Activated CD8-positive, alpha-beta T cell treated with anti-CD3 and anti-CD28 coated beads, Interleukin-2, amount 10 ng/mL, durations not matched to agents 7 days and 5 days (primary cell): ENCODE measurements at places on chromosomes 2 and 18. TPM values are rescaled to one million over a fixed set of nuclear protein-coding genes. Genes with fewer than 3 reads are reported as not detected.

The EGR4 gene
- total RNA-seq, result not detected

DNA sequence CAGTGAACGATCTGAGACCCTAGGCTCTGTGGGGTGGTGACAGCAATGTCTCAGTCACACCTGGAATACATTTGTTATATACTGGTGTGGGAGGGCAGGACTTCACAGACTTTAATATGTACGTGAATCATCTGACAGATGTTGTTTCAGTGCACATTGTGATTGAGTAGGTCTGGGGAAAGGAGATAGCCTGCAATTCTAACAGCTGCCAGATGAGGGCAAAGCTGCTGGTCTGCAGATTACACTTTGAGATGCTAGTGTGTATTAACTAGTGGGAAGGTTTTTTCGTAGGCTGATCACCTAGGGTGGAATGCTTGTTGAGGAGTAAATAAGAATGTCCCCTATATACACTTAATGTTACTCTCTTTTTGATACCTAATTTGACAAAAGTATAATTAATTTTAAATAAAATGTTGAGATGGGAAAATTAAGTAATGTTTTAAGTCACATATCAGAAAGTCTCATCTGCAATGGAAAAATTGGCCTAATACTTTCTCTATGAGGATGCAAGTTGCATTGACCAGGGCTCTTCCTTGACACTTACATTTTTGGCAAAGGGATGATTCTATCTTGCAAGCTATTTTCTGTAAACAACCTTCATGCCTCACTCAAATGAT lies 496.9 kb upstream of the HNMT start:
- H3K4me3 ChIP-seq, result no peak overlapping the region
- no peak overlapping the region for H3K27ac ChIP-seq
- H3K4me1 ChIP-seq, result no peaks in the 10 kb centered on the region
- H3K27me3 ChIP-seq, result no peaks in the 10 kb centered on the region
- no peaks in the 10 kb centered on the region for H3K36me3 ChIP-seq

The PLCD4 gene
- 0.32 TPM for total RNA-seq

DNA sequence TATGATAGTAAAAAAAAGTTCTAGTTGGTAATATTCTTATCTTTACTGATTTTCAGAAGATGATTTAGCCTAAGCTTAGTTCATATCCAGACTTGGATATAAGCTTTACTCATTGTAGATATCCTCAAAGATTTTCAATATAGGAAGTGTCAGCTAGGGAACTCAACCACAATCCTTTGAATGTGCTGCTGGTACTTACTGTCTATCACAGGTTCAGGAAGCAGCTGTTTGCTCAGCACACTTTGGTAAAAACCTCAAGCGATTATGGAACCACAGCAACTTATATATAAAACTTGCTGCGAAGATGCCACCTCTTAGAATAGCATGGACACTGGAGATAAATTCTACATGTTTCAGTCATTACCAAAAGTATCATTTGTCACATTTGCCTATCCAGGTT lies 60.1 kb upstream of the TNFRSF11A start:
- DNase-seq, result no peak
- peaks cover 37% of the 10 kb centered on the region for H3K36me3 ChIP-seq
- H3K27me3 ChIP-seq, result no peaks in the 10 kb centered on the region
- peaks cover 5% of the 10 kb centered on the region for H3K4me1 ChIP-seq
- no peak overlapping the region for H3K27ac ChIP-seq

The HJURP gene
- total RNA-seq, result 135 TPM

The GALNT3 gene
- total RNA-seq, result 6.2 TPM

DNA sequence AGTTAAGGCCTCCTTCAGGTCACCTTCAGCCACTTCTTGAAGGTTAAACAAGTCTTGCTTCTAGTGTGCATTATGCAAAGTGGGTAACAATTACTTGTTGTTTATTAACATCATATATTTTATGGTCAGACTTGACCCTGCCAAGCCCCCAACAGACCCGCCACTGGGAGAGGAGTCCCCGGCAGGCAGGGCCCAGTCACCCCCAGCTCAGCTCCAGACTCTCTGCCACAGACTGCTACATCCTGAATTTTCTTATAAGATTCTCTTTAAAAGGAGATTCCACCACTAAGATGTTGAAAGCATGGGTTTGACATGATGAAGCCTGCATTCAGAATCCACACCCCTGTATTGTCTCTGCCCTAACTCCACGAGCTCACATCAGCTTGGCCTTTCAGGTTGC lies 174.3 kb upstream of the ARL4C start:
- no peaks in the 10 kb centered on the region for H3K4me1 ChIP-seq
- DNase-seq, result no peak
- no peaks in the 10 kb centered on the region for H3K36me3 ChIP-seq
- no peak overlapping the region for H3K27ac ChIP-seq
- H3K27me3 ChIP-seq, result no peaks in the 10 kb centered on the region

DNA sequence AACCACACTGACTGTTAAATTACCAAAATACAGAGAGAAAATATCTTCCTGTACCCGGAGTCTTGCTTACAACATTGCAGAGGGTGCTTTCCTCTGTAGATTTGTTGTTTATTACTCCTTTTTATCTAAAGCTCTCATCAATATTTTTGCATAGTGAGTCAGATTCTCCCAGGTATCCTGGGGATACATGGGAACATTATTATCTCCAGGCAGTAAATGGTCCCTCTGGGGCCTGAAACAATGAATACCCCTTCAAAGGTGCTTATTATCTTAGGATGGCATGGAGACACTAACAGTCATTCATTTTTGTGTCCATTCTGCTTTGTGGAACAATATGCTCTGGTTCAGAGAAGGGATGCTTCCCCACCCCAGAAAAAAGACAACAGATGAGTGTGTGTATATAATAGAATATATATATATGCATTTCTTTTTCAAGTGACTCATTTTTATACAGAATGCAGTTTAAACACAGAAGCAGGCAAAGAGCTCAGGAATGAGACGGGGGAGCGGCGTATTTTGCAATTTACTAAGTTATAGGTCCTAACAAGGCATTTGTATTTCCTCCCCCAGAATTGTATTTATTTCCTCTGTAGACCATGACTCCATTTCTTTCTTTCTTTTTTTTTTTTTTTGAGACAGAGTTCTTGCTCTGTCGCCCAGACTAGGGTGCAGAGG lies 424.8 kb upstream of the ZEB2 start:
- no peak overlapping the region for H3K4me3 ChIP-seq
- no peaks in the 10 kb centered on the region for H3K4me1 ChIP-seq
- H3K27ac ChIP-seq, result no peak overlapping the region

The COLEC12 gene
- not detected for total RNA-seq

DNA sequence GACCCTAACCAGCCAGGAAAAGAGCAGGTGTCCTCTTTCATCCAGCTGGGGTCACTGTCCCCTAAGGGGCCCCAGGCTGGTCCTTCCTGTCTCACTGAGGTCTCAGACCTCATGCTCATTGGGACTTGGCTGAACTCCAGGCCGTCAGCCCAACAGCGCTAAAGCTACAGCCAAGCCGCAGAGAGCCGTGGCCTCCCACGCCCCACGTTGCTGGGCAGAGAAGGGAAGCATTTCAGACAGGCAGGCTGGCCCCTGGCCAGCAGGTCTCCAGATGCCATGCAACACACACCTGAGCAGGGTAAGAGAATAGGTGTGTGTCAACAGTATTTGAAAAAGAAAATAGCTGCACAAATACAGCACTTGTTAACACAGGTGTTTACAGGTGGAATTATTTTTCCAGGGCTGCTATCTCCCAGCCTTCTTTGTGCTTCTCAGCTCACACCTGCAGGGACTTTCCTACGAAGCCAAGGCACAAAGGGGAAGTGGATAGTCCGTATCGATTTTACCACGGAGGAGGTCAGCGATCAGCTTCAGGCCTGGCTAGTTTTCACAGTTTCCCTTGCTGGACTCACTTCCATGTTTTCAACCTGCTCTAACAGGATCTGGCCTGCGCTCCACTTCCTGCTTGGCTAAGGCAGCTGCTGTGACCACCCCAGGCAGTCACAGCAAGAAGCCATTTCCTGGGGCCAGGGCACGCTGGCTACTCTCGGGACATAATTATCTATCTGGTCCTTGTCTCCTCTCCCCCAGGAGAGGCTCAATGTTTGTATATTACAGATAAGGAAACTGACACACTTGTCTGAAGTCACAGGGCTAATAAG lies 156.1 kb upstream of the ID2 start:
- H3K4me3 ChIP-seq, result no peak overlapping the region
- H3K27ac ChIP-seq, result peak overlapping the region; percentile 50
- H3K36me3 ChIP-seq, result peaks cover 28% of the 10 kb centered on the region
- peaks cover 79% of the 10 kb centered on the region for H3K4me1 ChIP-seq
- DNase-seq, result no peak

The SCN7A gene
- not detected for total RNA-seq

The LAMA1 gene
- total RNA-seq, result not detected

The NGEF gene
- not detected for total RNA-seq

DNA sequence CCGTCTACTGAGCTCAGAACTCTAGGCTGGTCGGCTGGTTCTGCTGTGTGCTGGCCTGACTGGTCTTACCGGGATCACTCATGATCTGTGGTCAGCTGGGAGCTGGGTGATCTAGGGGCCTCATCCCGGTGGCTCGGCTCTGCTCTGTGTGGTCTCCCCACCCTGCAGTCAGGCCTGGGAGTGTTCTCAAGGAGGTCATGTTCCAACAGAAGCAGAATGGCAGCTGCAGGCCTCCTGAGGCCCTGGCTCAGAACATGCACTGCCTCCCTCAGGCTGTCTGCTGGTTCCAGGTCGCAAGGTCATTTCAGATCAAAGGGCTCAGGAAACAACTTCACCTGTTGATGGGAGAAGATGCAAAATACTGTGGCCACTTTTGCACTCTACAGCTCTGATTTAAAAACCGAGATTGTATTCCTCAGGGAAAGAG lies 81.1 kb upstream of the RFX8 start:
- no peaks in the 10 kb centered on the region for H3K27me3 ChIP-seq
- no peak for DNase-seq
- no peak overlapping the region for H3K4me3 ChIP-seq

The SGPP2 gene
- total RNA-seq, result 0.11 TPM

DNA sequence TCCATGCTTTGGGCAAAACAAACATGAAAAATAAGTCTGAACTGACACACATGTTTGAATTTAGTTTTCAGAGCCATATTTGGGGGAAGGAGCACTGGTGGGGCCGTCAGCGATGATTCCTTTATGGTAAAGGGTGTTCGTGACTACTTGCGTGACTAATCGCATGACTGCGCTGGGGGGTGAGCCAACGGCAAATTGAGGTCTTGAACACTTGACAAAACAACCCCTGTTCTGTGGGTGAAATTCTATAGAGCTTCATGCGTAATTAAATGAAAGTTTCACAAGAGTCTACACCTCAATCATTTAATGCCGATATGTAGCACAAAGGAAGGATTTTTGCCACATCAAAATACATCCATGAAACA lies 127.5 kb upstream of the CYP1B1 start:
- no peaks in the 10 kb centered on the region for H3K4me1 ChIP-seq
- no peak for DNase-seq
- peaks cover 61% of the 10 kb centered on the region for H3K27me3 ChIP-seq
- H3K36me3 ChIP-seq, result no peaks in the 10 kb centered on the region

GRCh38 chr2:66851449-66851872 lies 416.5 kb downstream of the MEIS1 start:
- H3K36me3 ChIP-seq, result no peaks in the 10 kb centered on the region
- DNase-seq, result no peak
- H3K4me1 ChIP-seq, result no peaks in the 10 kb centered on the region
- H3K27ac ChIP-seq, result no peak overlapping the region
- H3K4me3 ChIP-seq, result no peak overlapping the region
- no peaks in the 10 kb centered on the region for H3K27me3 ChIP-seq

- no peaks in the 10 kb centered on the region for H3K36me3 ChIP-seq
- H3K27ac ChIP-seq, result no peak overlapping the region
- no peak for DNase-seq
Measured at GRCh38 chr2:218202266-218202665, 14.7 kb upstream of the ARPC2 start.

GRCh38 chr2:42797281-42797680 lies 4.9 kb upstream of the HAAO start:
- H3K27ac ChIP-seq, result no peak overlapping the region
- DNase-seq, result no peak
- no peaks in the 10 kb centered on the region for H3K36me3 ChIP-seq
- H3K4me3 ChIP-seq, result no peak overlapping the region
- peaks cover 32% of the 10 kb centered on the region for H3K4me1 ChIP-seq

DNA sequence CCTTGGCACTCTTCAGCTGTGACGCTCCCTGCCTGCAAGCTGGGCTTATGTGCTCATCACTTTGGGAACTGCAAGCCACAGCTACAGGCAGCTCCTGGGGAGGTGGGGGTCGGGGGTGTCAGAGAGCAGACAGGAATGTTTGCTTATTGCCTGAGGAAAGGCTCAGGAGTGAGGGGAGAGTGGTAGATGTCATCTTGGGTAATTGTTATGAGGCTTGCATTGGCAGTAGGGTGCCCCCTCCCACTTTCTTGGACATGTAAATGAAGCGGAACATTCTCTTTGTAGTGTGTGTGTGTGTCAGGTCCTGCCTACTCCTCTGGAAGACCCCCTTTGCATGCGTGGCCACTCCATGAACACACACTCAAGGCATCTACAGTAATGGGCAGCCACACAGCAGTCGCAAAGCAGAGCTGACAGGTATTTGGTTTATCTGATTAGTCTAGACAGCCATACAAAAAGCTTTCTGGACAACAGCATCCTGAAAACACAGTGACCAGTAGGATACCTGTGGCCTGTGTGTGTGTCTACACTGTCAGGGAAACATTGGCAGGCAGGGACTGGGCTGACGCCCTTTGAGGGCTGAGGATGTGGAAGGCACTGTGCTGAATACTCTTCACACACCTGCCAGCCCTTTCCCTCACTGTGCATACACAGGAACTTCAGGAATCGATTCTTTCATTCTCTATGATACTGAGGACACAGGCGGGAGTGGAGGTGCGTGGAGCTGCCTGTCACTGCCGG lies 17.1 kb upstream of the MC2R start:
- no peak overlapping the region for H3K27ac ChIP-seq
- DNase-seq, result no peak
- H3K36me3 ChIP-seq, result no peaks in the 10 kb centered on the region
- no peaks in the 10 kb centered on the region for H3K4me1 ChIP-seq
- H3K4me3 ChIP-seq, result no peak overlapping the region

The BIN1 gene
- total RNA-seq, result 127 TPM

GRCh38 chr2:71700658-71701397 lies 247.5 kb downstream of the DYSF start:
- no peaks in the 10 kb centered on the region for H3K4me1 ChIP-seq
- no peak for DNase-seq
- H3K36me3 ChIP-seq, result no peaks in the 10 kb centered on the region
- no peak overlapping the region for H3K4me3 ChIP-seq
- no peaks in the 10 kb centered on the region for H3K27me3 ChIP-seq

DNA sequence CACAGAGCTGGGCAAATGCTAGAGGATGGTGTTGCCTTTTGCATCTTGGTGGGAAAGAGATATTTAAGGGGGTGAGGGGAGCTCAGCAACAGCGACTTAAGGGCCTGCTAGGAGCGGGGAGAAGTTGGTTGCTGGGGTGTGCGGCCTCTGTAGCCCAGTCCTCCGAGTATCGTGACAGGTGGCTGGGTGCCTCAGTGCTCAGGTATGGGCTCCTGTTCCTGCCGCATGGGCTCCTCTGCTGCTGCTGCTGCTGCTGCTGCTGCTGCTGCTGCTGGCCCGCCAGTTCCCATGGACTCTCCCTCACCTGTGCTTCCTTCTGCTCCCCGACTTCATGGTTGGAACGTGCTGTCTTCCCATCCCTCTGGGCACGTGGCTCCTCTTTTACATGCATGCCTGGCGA lies 22.0 kb downstream of the AGAP1 start:
- no peak overlapping the region for H3K27ac ChIP-seq
- H3K4me1 ChIP-seq, result no peaks in the 10 kb centered on the region
- no peak overlapping the region for H3K4me3 ChIP-seq
- DNase-seq, result no peak

The C2orf80 gene
- total RNA-seq, result not detected

GRCh38 chr2:219287580-219288265 lies 8.6 kb downstream of the DNAJB2 start:
- peaks cover 11% of the 10 kb centered on the region for H3K36me3 ChIP-seq
- H3K27ac ChIP-seq, result no peak overlapping the region
- H3K4me3 ChIP-seq, result no peak overlapping the region
- no peak for DNase-seq
- no peaks in the 10 kb centered on the region for H3K27me3 ChIP-seq
